Stimulated activated CD4-positive, alpha-beta T cell treated with anti-CD3 and anti-CD28 coated beads, TNF-alpha, amount 100 ng/mL, for 48 hours (primary cell): ENCODE measurements at places on chromosomes 2 and 18.
A peak's percentile ranks its signal among the peaks of the same experiment; 100 is the strongest.

- DNase-seq: no peak
These were observed 2114.1 kb upstream of the PIK3C3 start for GRCh38 chr18:39840856-39841481.

DNA sequence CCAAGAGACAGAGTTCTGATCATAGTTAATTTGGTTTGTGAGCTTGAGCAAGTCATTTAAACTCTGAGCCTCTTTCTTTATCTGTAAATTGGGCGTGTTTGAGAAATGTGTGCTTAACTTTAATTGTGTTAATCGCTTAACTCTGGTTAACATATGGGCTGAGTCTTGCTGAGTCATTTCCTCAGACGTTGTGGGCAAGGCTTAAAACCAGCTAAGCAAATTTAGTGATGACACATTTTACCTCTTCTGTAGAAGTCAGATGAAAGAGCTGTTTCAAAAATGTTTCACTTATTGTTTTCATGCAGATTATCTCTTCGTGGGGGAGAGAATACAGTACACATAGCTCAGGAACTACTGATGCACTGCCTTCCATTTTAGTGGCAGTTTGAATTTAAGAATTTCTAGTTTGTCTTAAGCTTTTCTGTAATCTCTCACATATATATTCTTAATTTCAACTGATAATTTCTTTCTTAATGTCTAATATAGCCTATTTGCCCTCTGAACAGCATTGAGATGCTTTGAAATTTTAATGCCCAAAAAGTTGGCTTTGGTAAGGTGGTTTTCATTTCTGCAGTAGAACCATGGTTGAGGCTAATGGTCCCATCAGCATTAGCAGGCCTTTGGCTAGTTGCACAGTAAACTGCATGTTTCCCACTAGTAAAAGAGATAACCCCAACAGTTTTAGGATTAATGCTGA lies 34.9 kb downstream of the RAB10 start:
- peak; percentile 21 for DNase-seq

- no peak for DNase-seq
These were observed 199.6 kb downstream of the LDLRAD4 start for GRCh38 chr18:13418013-13418710.

DNA sequence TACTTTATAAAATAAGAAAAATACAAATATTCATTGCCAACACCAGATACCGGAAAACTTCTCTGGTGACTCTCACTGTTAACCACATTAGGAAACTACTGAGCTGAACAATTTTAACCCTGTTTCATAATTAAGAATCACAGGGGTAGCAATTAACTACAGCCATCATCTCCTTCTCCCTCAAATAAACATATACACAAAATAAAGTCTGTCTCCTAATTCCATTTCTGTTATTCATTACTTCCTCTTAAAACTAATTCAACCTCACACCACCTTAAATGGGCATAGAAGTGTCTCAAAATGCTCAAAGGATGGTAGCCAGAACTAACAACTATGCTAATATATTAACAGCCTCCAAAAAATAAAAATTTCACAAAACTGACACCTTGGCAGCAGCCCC lies 60.7 kb downstream of the ACVR1 start:
- no peak for DNase-seq

GRCh38 chr2:111627256-111627655 lies 256.7 kb downstream of the ANAPC1 start:
- no peak for DNase-seq

GRCh38 chr2:29697715-29698114 lies 223.7 kb downstream of the ALK start:
- DNase-seq: no peak

GRCh38 chr2:224781400-224781799 lies 65.2 kb upstream of the CCDC195 start:
- no peak for DNase-seq

DNA sequence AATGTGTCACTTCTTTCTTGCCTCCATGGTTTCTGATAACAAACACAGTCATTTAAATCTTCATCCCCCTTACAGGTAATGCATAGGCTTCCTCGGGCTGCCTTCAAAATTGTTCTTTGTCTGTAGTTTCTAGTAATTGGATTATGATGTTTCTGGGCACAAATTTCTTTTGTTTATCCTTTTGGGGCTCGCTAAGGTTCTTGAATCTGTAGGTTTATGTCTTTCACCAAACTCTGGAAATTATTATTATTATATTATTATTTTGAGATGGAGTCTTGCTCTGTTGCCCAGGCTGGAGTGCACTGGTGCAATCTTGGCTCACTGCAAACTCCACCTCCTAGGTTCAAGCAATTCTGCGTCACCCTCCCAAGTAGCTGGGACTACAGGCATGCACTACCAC lies 16.3 kb upstream of the RMP24 start:
- no peak for DNase-seq

GRCh38 chr18:64273724-64274123 lies 124.8 kb upstream of the LINC00305 start:
- no peak for DNase-seq

DNA sequence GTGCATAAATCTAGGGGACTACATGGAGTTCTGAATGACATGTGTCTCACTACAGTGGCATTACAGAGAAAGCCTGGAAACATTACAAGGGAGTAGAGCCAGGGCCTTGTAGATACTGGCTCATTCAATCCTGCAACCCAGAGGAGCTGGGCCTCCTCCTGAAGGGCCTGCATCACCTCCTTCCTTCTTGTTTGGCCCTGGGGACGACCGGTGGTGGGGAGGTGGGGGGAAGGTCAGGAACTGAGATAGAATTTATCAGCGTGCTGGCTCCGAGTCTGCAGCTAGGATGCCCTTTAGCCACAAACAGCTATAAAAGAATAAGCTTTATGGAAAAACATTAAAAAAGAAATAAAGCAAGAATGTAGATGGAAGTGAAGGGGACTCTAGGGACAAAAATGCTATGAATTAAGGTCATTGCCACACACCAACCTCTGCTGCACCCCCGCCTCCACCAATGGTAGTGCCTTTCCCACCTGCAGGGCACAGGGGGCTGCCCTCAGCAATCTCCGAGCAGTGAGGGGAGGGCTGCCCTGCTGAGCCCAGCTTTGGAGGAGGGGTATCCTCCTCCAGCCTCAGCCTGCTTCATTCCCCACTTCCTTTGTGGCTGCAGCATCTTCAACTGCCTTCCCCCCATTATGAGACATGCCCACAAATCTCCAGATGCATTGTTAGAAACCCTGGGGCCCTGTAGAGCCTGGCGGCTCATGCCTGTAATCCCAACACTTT lies 149.0 kb downstream of the MSH2 start:
- no peak for DNase-seq

DNA sequence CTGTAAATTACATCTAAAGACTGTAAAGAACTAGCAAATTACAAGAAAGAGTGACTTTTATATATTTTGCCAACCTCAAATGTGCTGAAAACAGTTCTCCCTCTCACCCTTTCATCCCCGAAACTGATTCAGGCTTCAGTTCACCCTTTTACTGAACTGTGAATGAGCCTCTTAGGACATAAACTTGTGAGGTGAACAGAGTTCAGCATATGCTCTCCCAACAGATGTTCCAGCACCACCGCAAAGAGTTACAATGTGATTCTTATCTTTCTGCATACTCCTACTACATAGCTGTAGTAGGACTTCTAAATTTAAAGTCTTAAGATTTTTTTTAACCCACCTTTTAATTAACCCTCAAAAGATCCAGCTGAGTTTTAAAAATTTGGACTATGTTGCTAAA lies 1.2 kb upstream of the ZCCHC2 start:
- DNase-seq: no peak
